H9 (cell line): ENCODE measurements at places on chromosomes 4 and X.

DNA sequence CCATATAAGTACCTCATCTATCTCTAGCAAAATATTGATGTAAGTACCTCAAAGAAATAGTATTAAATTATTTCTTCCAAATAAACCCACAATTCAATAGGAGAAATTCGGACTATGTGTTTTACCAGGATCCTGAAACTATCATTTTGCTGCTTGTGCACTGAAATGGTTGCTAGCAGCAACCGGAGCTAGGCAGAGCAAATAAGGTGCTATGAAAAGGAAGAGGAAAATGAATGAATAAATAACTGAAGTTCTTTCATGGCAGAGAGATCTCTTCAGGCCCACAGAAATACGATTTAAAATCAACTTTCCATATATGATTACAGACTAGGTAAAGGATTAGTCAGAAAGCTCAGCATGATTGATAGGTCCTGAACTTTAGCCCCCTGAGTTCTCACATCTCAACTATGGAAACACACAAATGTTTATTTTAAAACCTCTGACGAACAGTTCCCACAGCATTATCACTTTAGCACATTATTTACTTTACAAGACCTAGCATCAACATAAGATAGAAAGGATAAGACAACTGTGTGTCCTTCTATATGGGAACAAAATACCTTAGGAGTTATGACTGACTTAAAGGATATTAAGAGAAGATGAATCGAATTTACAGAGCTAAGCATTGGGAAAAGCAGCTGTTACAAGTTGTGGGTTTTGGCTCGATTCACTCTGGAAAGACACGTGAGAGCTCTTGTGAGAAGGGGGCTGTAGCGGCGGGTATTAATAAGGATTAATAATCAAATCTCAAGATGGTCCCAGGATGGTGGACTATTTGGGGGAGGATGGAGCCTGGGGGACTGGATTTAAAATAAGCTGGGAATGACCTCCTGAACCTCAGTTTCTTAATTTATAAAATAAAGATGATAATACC is 104.3 kb downstream of the CORIN start:
- DNase-seq, result no peak

GRCh38 chrX:64291123-64291522 is 60.7 kb upstream of the ASB12 start:
- no peak for DNase-seq

- DNase-seq, result no peak
These were observed 72.2 kb upstream of the STOX2 start for GRCh38 chr4:183832776-183833450.

- DNase-seq, result no peak
These were observed 139.5 kb downstream of the SH3KBP1 start for GRCh38 chrX:19747652-19748610.

DNA sequence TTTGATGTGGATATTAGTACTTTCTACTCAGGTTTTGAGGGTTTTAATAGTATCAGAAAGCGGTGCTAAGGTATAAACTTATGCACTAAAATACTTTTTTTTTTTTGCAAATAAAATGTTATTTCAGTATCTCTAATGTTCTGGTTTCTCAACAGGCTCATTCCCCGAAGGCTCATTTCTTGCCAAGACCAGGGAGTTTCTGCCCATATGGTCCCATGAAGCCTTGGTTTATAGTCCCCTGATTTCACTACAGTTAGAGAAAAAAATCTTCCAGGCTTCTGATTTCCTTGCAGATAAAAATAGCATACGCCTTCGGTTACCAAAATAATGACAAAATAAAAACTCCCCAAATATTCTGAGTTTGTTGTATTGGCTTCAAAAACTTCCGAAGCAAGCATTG is 814.2 kb upstream of the PABPC4L start:
- DNase-seq, result no peak
